Caki2 (cell line): ENCODE measurements at places on chromosomes 4 and X. TPM values are rescaled to one million over a fixed set of nuclear protein-coding genes. Genes with fewer than 3 reads are reported as not detected.
A peak's percentile ranks its signal among the peaks of the same experiment; 100 is the strongest.

DNA sequence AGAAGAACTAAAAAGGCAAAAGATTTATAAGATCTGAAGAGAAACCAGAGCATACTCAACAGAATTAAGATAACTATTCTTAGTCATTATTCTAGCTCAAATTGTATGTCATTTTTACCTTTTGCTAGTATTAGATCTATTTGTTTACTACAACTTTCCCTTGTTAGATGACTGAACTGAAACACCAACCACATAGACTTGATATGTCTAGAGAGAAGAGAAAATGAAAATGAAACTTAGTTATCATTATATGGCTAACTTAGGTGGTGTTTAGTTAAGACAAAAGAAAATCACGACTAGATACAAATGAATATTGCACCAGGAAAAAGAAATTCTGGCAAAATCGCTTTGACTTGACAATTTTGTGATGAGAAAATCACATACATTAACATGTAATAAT, 690.8 kb downstream of the PCDH18 start:
- DNase-seq = no peak

DNA sequence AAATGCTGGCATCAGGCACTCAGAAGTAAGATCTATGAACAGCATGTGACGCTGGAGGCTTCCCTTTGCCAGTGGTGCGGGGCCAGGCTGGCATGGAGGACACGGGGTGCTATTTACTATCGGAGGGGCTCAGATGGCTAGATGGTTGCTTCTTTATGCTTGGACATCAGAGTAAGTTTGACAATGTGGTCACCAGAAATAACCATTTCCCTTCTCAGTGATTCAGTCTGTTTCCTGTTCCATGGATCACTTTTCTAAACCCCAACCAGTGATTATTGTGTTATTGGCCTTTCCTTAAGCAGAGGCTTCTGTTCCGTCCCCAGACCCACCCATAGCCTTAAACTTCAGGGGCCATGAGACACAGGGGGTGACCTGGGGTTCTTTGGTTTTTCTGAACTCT, 55.4 kb upstream of the DHX15 start:
- no peak for DNase-seq

DNA sequence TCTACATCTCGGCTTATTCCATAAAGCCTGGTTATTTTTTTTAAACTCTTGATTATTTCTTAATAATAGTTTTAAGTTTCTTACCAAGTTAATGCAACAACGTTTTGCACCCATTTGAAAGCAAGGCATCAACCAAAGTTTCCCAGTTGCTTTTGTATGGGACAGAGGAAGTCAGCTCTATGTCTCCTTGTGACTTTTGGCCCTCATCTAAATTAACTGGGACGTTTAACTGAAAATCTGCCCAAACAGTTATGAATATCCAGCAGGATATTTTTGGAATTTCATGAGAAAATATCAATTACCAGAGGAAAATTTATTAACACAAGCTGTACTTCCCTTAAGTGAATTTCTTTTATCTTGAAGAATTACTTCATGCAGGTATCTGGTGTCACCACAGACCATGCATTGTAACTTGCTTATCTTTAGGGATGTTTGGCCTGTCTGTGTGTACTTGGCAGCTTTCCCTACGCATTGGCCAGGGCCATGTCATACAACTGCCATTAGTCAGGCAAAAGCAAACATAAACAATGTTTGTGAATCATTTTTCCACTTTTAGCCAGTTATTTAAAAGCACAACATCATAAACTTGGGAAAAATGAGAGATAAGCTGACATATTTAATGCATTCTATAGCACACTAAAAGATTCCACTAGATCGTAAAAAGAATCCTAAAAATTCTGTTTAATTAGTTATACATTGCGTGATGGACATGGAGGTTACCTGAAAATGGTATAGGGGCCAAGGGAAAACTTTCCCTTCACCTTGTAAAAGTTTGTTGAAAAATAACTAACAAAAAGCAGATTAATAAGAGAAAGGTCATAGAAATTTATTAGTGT, 101.4 kb upstream of the PDE5A start:
- peak; percentile 55 for DNase-seq

GRCh38 chr4:123102897-123103471, 180.6 kb upstream of the NUDT6 start:
- DNase-seq = peak; percentile 30

Gene XAGE1A
- total RNA-seq = not detected in 2 replicates

Gene SMIM10L2A
- 1.3 and 1.4 TPM in 2 replicates for total RNA-seq

Gene PRDM5
- total RNA-seq = 4.1 and 4.7 TPM in 2 replicates

Gene PHEX
- total RNA-seq = 0.30 and 0.41 TPM in 2 replicates

Gene SPANXC
- not detected in 2 replicates for total RNA-seq

Gene PSAPL1
- total RNA-seq = not detected in 2 replicates
